ENCODE measurements at places on chromosomes 4 and X. TPM values are rescaled to one million over a fixed set of nuclear protein-coding genes. Genes with fewer than 3 reads are reported as not detected.

Gene WNK3
- polyA plus RNA-seq: 3.2 TPM

- no peak for DNase-seq
These were observed 1681.9 kb upstream of the ADGRL3 start for GRCh38 chr4:59518005-59518823.

Gene RAB39B
- polyA plus RNA-seq: 0.56 TPM

GRCh38 chrX:24292353-24292752, 21.5 kb downstream of the SUPT20HL2 start:
- DNase-seq: no peak

Gene SYP
- polyA plus RNA-seq: 1.6 TPM

Gene PPEF1
- polyA plus RNA-seq: 0.85 TPM

Gene PPP1R2C
- polyA plus RNA-seq: not detected

Gene C1QTNF7
- 0.79 TPM for polyA plus RNA-seq

Gene FATE1
- 1.2 TPM for polyA plus RNA-seq

DNA sequence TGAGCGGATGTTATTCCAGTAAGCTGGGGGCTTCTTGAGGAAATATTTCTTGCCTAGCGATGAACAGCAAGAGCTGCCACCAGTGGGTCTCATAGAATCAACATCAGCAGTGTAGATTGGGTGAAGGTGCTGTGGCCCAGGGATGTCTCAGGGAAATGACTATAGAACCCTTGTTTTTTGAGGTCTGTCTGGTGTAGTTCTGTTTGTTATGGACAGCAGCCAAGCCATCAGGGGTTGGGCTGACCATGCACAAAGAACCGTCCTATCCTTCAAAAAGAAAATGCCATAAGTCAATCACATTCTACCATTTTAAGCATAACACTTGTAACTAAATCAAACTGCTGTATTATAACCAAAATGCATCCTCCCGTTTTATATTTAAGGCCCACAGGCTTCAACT, 17.3 kb upstream of the C1GALT1C1 start:
- DNase-seq: no peak

DNA sequence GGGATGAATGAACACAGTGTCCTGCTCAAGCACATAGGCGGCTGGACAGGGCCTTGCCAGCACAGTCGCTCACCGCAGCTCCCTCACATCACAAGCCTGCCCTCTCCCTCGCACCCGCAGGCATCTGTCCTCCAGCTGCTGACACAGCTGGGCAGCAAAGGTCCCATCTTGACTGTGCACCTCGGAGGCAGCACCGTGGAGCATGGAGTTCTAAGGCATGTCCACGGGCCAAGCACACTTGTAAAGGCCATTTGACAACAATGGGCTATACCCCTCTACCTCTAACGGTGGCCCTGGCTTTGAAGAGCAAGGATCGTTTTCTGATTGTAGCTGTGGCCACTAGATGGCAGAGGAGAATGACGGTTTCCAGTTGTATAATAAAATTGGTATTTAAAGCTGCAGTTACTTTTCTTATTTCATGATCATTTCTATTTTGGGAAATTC, 53.8 kb downstream of the APLN start:
- DNase-seq: no peak

Gene PARM1
- polyA plus RNA-seq: 79.9 TPM

DNA sequence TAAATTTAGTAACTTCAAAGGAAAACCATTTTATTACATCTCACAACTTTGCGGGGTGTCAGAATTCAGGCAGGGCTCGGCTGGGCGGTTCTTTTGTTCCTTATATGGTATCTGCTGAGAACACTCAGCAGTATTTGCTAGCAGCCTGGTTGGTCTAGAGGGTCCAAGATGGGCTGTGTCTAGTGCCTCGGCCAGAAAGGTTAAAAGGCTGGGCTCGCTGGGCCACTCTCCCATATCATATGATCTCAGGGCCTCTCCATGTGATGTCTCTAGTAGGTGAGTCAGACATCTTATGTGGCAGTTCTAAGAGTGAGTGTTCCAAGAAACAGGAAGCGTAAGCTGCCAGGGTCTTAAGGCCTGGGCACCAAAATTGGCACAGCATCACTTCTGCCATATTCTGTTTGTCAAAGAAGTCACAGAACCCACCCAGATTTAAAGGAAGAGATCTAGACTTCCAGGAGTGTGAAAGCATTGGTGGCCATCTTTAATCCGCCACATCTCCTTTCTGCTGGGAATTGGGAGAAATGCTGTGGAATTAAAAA, 100.9 kb upstream of the ATP6AP2 start:
- no peak for DNase-seq

DNA sequence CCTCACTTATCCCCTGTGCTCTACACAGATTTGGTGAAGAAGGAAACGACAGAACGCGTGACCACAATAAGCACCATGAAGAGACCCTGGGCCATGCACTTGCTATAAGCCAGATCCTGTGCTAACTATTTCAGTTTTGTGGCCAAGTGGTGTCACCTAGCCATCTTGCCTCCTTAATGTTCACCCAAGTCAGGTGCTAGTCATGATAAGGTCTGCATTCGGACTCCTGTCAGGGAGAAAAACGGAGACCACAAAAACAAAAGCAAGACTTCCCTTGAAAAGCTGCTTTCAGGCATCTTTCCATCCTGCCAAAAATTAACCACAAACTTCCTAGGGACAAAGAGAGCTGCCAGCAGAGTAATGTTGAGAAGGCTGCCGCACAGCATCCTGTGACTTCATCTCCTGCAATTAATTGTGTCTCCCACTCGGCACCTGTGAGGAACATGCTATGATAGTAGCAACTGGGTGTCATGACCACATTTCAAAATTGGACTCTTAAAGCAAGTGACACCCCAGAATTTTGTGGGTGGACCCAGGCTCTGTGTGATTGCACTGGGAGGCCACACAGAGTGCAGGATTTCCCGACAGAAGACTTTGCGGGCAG, 8.8 kb upstream of the IDS start:
- no peak for DNase-seq

DNA sequence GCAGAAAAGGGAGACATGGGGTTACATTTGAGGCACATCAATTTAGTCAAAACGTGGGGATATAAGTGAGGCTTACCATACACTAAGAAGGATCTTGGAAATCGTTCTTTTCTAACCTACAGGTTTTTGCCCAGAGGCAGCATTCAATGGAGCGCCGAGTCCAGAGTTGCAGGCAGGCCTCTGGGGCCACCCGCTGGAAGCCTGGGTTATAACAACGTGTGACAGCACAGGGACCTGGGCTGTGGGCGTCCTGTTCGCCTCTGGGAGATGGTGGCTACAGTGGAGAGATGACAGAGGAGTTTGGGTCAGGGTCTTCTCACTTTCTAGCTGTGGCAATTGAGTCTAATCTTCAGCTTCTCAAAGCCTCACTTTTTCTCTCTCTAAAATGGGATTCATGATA, 53.9 kb downstream of the ENPP6 start:
- no peak for DNase-seq

DNA sequence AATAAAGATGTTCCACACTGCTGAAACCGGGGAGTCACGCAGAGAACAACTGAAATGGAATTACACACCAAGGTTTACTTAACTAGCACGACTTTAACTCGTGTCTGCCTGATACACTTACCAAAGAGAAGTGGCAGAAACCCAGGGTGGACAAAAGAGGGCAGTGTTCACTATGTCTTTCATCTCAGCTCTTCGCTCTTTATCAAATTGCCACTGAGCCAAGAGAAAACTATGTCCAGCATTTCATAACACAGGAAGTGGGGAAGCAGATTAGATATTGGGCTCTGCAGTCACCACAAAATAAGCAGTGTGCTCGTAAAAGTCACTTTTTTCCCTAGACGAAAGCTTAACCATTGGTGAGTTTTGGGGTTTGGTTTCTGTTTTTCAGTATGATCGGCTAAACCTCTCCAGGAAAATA, 155.7 kb downstream of the CHIC2 start:
- DNase-seq: peak; percentile 89

Gene ZNF185
- 8.5 TPM for polyA plus RNA-seq

Gene TMEM35A
- 4.8 TPM for polyA plus RNA-seq

- DNase-seq: no peak
These were observed 77.8 kb downstream of the GALNTL6 start for GRCh38 chr4:171891038-171891437.

Gene UGT2B11
- not detected for polyA plus RNA-seq

- DNase-seq: no peak
These were observed 382.2 kb upstream of the INTU start for GRCh38 chr4:127250577-127250976.

Gene HHIP
- 4.5 TPM for polyA plus RNA-seq

DNA sequence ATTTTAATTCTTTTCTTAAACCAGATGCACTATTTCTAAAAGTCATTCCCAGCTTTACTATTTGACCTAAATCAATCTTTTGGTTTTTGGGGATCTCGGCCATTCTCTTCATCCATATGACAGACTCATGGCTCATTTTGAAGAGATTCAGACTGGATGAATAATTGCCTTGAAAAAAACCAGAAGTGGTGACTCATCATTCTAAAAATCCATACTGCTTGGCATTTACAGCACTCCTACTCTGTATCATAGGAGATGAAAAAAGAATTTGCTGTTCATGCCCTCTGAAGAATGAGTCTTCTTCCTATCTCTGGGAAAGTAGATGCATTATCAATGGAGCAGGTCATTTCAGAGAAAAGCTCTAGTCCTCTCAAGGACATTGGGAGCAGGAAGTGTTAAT, 220.5 kb upstream of the RPS6KA3 start:
- no peak for DNase-seq

- DNase-seq: peak; percentile 20
These were observed 145.7 kb downstream of the RELL1 start for GRCh38 chr4:37540486-37540885.

DNA sequence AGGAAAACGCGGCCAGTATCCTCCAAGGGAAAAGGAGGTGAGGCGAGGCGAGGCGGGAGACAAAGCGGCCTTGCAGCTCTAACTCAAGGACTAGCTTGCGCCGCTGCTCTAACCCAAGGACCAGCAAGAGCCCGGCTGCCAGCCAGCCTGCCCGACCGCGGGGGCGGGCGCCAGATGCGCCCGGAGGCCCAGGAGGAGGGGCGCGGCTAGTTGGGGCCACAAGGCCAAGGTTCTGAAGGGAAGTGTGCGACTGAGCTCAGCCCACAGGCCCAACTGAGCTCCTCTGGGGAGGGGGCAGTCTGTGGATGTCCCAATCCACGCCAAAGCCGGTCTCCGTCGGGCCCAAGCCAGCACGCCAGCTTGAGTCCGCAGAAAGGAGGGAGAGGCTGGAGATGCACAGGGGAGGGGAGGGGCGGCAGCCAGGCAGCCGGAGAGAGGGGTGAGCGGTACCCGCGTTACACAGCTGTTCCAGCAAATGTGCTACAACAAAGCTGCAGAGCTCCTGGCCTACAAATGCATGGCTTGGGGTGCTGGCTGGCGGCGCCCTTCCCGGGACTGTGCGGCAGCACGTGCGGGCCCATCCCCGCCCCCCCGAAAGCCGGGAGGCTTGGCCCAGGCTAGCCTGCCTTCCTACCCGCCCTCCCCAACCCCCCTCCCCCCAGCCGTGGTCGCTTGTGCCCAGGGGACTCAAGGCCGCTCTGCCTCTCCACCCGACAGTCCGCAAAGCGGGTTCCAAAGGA, 637 bp downstream of the AMER1 start:
- peak; percentile 23 for DNase-seq

Gene PCDH18
- 41.9 TPM for polyA plus RNA-seq

DNA sequence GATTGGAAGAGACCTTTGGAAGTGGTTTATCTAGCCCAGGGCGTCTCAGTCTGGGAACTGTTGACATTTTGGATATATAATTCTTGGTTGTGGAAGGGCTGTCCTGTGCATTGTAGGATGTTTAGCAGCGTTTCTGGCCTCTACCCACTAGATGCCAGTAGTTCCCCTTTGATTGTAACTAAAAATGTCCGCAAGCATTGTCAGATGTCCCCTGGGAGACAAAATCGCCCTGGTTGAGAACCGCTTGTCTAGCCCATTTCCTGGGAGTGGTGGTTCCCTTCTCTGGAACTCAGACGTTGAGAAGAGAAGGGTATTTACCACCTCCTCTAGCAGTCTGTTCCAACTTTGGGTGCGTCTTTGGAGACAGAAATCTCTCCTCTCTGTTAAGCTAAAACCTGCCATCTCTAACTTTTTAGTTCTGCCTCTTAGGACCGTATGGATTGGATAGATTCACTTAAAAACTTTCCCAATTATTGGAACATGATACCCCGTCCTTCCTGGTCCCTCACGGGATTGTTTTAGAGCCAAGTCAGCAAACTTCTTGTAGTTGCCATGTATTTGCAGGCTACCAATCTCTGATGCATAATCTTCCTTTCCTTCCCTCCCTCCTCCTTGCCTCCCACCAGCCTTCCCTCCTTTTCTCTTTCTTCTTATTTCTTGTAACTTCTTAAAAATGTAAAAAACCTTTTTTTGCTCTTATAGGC, 13.9 kb downstream of the TMEM165 start:
- peak; percentile 22 for DNase-seq

- peak; percentile 72 for DNase-seq
These were observed 94.5 kb downstream of the DHX15 start for GRCh38 chr4:24489870-24490269.

DNA sequence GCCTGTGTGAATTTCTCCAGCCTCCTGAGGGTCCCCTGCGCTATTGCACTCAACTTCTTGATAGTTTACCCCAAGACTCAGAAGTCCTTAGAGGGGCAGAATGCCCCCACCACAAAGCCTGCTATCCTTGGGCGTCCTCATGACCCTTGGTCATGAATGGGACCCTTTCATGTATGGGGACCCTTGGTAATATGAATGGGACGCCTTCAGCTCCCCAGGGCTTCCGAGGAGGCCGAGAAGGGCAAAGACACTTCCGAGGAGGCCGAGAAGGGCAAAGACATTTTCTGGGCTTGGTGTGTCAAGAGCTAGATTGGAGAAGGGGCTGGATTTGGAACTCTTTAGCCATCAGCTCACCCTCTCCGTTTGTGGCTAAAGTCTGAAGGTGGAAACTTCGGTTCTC, 8.6 kb downstream of the SHOX start:
- DNase-seq: no peak

Gene F9
- not detected for polyA plus RNA-seq

Gene TRAM1L1
- polyA plus RNA-seq: 4.4 TPM

- no peak for DNase-seq
These were observed 27.8 kb downstream of the TBC1D1 start for GRCh38 chr4:37918653-37919052.

- peak; percentile 35 for DNase-seq
These were observed 9.3 kb upstream of the GRPR start for GRCh38 chrX:16113978-16114565.

DNA sequence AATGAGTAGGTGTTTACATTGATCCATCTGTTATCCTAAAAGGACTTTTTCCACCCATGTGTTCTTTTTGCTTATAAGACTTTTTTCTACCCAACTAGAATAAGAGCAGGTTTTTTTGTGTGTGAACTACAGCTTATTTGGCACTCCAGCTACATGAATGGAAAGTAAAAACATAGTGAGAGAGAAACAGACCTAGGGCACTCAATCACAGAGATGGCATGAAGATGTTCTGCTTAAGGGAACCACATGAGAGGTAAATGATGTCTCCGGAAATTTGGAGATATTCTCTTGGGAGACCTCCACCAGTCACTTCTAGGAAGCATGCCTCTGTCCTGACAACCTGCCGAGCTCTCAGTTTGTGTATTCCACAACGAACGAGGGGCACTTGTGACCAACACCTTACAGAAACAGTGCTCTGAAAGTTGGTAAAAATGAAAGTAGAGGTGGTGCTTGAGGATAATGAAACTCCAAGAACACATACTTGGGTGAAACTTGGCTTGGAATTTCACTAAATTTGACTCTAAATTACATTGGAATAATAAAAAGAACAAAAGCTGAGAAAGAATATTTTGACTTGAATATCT, 788.4 kb upstream of the GALNTL6 start:
- DNase-seq: no peak

Gene PROM1
- 45.7 TPM for polyA plus RNA-seq

Data from muscle of back (tissue), 13 donors.